Pulmonary artery endothelial cell (primary cell): ENCODE measurements at places on chromosomes 11 and 22. TPM values are rescaled to one million over a fixed set of nuclear protein-coding genes. Genes with fewer than 3 reads are reported as not detected.

GPHA2 gene
- total RNA-seq: not detected in 2 replicates

POU2AF3 gene
- total RNA-seq: not detected in 2 replicates

POTEH gene
- total RNA-seq: not detected in 2 replicates

UQCC3 gene
- total RNA-seq: 10.0 and 13.0 TPM in 2 replicates

FGF4 gene
- total RNA-seq: not detected in 2 replicates

MYRF gene
- total RNA-seq: 0.28 and 0.33 TPM in 2 replicates

OR4C11 gene
- not detected in 2 replicates for total RNA-seq

BEST1 gene
- total RNA-seq: under 0.01 and 0.04 TPM in 2 replicates

MYOD1 gene
- total RNA-seq: not detected in 2 replicates

DGCR6 gene
- 0.26 and 0.35 TPM in 2 replicates for total RNA-seq

CCDC88B gene
- 0.88 and 1.6 TPM in 2 replicates for total RNA-seq

APOBEC3B gene
- 2.4 and 4.2 TPM in 2 replicates for total RNA-seq

CHRDL2 gene
- total RNA-seq: not detected in 2 replicates

F2 gene
- total RNA-seq: 0.14 TPM in 1 of 2 replicates, not detected in the other

KCNE3 gene
- total RNA-seq: 0.40 and 1.7 TPM in 2 replicates

KCTD21 gene
- total RNA-seq: 4.4 and 10.7 TPM in 2 replicates

MIAT gene
- 0.26 and 0.32 TPM in 2 replicates for total RNA-seq

CLDN5 gene
- total RNA-seq: 360 and 491 TPM in 2 replicates

CAPN5 gene
- total RNA-seq: 7.5 and 9.5 TPM in 2 replicates

DNAJB13 gene
- not detected in 2 replicates for total RNA-seq

LRP5 gene
- total RNA-seq: 36.7 and 45.8 TPM in 2 replicates

OR51T1 gene
- not detected in 2 replicates for total RNA-seq

TSPAN18 gene
- total RNA-seq: 11.1 and 11.5 TPM in 2 replicates

PANX3 gene
- total RNA-seq: not detected in 2 replicates

HARBI1 gene
- 5.2 and 5.8 TPM in 2 replicates for total RNA-seq

KCNQ1OT1 gene
- total RNA-seq: 0.53 and 1.1 TPM in 2 replicates

MCAT gene
- 13.4 and 16.2 TPM in 2 replicates for total RNA-seq

B4GALNT4 gene
- 1.5 TPM in 2 replicates for total RNA-seq

CST6 gene
- 0.26 and 0.49 TPM in 2 replicates for total RNA-seq

RIC3 gene
- under 0.01 TPM in 1 of 2 replicates, not detected in the other for total RNA-seq

MEN1 gene
- total RNA-seq: 17.0 and 26.2 TPM in 2 replicates

CRYBB3 gene
- total RNA-seq: not detected in 2 replicates

ACCS gene
- 2.4 and 2.8 TPM in 2 replicates for total RNA-seq

OR51B4 gene
- not detected in 2 replicates for total RNA-seq

SLC37A2 gene
- 0.53 and 0.67 TPM in 2 replicates for total RNA-seq

APOL3 gene
- total RNA-seq: 52.0 and 59.1 TPM in 2 replicates

SMCO4 gene
- total RNA-seq: 9.0 and 10.1 TPM in 2 replicates

PGA5 gene
- not detected in 2 replicates for total RNA-seq

ANKK1 gene
- 0.07 and 0.11 TPM in 2 replicates for total RNA-seq

MS4A2 gene
- total RNA-seq: not detected in 2 replicates

CASP4 gene
- total RNA-seq: 180 and 192 TPM in 2 replicates

ELMOD1 gene
- total RNA-seq: 0.53 and 0.63 TPM in 2 replicates

HEPN1 gene
- total RNA-seq: 0.11 TPM in 1 of 2 replicates, not detected in the other

GLYATL1 gene
- total RNA-seq: not detected in 2 replicates

OR51E2 gene
- not detected in 2 replicates for total RNA-seq
